ENCODE measurements at places on chromosomes 5 and 9.

DNA sequence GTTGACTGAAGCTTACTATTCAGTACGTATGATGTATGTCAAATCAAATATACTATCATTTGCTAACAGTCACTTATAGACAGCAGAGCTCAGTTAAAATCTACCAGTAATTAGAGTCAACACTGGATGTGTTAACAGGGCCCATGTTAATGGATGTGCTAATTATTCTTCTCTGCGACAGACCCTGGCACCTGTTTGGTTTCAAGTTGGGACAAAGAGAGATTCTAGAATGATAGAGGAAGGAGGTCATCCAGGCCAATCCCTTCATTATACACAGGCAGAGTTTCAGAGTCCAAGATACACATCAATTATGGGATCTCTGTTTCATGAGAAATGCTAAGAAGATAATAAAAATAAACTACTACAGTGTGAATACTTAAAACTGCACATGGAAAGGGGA is 615.0 kb downstream of the ZNF608 start:
- DNase-seq = no peak

DNA sequence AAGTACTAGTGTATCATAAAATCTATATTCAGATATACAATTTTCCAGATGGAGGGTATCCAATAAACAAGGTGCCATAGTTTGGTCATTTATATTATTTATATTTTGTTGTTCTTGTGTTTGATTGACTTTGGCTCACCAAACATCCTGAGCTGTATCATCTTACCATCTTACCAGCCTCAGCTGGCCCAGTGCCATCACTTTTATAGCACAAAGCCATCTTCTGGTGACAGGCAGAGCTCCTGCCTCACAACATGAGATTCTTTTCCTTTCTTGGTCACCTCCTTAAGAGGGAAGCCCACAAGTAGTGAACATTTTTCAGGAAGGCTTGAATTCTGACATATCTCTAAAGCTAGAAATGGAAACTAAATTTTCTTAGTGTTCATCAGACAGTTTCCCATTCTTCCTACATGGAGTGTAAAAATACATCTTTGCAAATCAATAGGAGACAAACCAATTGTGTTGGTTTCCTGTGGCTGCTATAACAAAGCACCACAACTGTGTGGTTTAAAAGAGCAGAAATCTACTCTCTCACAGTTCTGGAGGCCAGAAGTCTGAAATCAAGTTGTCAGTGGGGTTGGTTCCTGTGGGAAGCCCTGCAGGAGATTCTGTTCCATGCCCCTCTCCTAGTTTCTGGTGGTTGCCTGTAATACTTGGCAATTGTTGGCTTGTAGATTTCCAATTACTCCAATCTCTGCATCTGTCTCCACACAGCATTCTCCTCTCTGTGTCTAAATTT is 341.8 kb downstream of the MAN2A1 start:
- no peak for DNase-seq

- no peak for DNase-seq
Observed at GRCh38 chr9:136411378-136411777, 920 bp downstream of the PMPCA start.

GRCh38 chr5:181283347-181283746 is 22.4 kb upstream of the TRIM52 start:
- no peak for DNase-seq

- DNase-seq = no peak
Observed at GRCh38 chr9:123454361-123454760, 98.4 kb downstream of the CRB2 start.

GRCh38 chr9:129586245-129586644 is 34.7 kb downstream of the C9orf50 start:
- no peak for DNase-seq

- no peak for DNase-seq
Observed at GRCh38 chr5:127007522-127007921, 22.8 kb downstream of the MARCHF3 start.

DNA sequence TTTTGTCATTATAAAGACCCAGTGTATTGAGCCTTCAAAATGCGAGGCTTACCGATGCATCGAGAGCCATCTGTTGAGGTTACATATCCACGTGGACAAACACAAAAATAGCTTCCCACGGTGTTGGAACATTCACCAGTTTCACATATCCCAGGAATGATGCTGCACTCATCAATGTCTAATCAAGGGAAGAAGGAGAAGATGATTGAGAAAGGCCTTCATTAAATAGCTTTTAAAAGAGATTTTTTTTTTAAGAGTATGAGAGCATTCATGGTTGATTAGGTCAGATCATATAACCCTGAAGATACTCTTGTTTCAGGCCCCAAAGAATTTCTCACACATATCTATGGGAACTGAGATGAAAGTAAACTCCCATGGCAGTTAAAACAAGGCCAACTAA is 129.4 kb downstream of the FBN2 start:
- DNase-seq = no peak

GRCh38 chr9:37010180-37010579 is 23.9 kb downstream of the PAX5 start:
- no peak for DNase-seq

GRCh38 chr9:37531699-37532098 is 44.5 kb downstream of the FBXO10 start:
- peak; percentile 42 for DNase-seq

DNA sequence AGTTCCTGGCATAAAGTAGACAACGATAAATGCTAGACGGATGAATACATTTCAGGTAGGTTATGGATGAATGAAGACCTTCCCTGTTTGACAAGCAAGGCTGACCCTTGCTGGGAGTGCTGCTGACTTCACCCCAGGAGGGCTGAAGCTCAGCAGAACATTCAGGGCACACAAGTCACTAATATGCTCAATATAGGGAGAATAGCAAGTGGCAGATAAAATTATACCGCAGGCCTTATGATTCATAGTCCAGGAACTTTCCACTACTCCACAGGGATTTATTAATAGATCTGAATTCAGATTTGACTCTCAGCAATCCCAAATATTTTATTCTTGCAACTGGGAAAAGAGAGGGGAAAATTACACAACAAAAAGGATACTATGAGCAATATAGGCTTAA is 38.2 kb upstream of the GRAMD2B start:
- no peak for DNase-seq

DNA sequence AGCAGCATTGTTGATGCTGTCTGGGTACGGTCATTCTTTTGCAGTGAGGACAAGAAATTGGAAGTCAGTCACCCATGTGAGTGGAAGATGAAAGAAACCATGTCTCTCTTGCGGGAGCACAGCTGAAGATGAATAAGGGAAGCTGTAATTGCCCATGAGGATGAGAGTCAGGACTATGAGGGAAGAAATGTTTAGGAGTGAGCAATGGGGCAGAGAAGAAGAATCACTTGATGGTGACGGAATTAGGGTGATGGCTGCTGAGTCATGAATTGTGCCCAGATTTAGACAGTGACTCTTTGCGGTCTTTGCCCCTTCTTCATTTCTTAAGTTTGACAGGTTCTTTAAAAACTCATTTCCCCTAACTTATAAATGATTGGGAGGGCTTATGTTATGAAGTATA is 183.3 kb downstream of the MAST4 start:
- no peak for DNase-seq

- DNase-seq = no peak
Observed at GRCh38 chr5:57841676-57842363, 359.2 kb upstream of the ACTBL2 start.

- DNase-seq = no peak
Observed at GRCh38 chr5:53438486-53439472, 41.6 kb upstream of the FST start.

DNA sequence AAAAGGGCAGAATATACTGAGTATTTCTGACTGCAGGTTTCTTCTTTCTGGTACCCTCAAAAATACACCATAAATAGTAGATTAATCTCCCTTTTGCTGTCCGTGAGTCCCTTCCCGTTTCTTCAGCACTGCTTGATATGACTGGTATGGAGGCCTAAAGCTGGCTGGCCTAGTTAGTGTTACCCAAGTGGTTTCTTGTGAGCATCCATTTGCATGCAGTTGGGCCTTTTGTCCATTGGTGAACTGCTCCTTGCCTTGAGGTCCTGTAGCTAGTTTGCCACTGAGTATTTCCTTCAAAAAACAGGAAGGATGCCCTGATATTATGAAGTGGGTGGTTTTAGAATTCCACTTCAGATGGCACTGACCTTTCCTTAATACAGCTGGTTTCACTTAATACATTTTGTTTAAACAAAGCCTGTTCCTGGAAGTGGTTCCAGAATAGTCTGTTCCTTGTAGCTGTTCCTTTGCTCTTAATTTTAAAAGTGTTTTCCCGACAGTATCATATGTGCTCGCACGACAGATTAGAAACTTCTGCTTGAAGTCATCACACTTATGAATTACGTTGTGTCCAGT is 40.0 kb upstream of the ABL1 start:
- no peak for DNase-seq

DNA sequence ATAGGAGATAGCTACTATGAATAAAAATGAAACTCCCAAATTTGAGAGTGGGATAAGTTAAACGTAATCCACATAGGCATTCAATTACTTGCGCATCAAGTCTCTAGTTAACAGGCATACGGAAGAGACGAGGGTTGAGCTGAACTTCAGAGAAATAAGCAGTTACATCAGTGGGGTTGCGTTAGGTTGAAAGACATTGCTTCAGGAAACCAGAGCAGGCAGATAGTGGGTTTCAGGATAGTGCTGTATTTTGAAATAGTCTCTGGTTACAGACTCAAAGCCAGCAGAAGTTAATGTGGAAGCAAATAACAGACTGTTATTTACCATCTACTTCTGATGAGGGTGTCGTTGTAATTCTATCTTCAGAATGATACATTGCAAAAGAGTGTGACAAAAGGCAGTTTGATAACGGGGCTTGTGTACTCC is 533.4 kb downstream of the PDE4D start:
- DNase-seq = no peak
